ENCODE measurements at places on chromosomes 6 and 20.

DNA sequence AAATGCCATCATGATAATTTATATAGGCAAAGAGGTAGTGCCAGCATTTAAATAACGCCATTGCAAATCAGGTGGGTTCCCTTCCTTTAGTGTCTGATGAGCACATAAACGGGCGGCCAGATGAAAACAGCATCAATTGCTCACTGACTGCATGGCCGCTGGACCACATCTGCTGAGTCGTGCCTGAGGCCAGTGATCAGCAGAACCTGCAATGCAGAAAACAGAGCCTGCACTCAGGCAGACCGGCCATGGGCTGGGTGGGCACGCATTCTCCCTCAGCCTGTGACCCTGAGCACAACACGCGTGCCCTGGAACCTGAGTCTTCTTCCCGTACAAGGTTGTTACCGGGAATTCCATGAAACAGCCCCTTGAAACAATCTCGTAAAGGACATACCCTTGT lies 144.0 kb upstream of the THBS2 start:
- no peak for DNase-seq

- DNase-seq, result no peak
These were observed 365.3 kb downstream of the SAMD5 start for GRCh38 chr6:147873816-147874215.

GRCh38 chr20:29408034-29408695 lies 1849.3 kb upstream of the DEFB115 start:
- no peak for DNase-seq

DNA sequence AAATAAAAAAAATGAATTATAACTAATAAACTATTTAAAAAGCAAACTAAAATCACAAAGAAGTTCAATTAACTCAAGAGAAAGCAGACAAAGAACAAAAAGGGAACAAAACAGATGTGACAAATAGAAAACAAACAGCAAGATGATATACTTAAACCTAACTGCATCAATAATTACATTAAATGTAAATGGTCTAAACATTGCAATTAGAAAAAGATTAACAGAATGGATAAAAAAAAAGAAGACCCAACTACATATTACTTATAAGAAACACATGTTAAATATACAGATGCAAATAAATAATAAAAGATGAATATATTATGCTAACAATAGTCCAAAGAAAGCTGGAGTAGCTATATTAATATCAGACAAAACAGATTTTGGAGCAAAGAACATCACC lies 35.1 kb upstream of the RAB22A start:
- no peak for DNase-seq

GRCh38 chr20:25469558-25469957 lies 62.1 kb downstream of the GINS1 start:
- no peak for DNase-seq

GRCh38 chr6:89597988-89598387 lies 40.6 kb downstream of the LYRM2 start:
- DNase-seq, result peak; percentile 19

GRCh38 chr6:151730496-151730870 lies 77.0 kb upstream of the ESR1 start:
- DNase-seq, result no peak

DNA sequence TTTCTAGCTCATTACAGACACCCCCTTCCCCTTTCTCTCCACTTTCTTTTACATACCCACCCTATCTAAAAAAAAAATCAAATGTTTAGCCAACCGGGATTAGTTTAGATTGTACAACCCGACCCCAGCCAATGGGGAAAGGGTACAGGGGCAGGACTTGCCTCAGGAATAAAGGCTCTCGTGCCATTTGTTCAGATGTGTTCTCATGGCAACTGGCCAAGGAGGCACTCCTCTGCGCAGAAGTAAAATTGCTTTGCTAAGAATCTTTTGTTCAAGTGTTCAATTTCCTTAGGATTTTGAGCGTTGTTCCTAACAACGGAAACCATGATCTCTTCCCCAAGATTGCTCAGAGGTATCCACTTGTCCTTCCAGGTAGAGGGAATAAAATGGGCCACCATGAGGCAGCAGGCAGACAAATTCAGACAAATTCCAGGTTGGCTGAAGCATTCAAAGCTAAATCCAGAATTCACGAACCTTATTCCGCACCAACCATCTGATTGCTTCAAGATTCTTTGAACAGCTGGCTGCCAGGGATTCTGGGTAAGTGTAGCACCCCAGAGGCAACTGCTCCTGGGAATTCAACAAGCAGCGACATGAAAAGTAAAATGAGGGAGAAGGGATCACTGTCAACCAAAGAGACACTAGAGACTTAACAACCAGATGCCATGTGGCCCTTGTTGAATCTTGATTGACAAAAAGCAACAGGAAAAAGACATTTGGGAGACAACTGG lies 431.8 kb downstream of the PREX1 start:
- DNase-seq, result no peak

GRCh38 chr6:42108071-42108470 lies 34.3 kb downstream of the C6orf132 start:
- no peak for DNase-seq

- no peak for DNase-seq
These were observed 8.3 kb downstream of the NT5E start for GRCh38 chr6:85458184-85458583.

DNA sequence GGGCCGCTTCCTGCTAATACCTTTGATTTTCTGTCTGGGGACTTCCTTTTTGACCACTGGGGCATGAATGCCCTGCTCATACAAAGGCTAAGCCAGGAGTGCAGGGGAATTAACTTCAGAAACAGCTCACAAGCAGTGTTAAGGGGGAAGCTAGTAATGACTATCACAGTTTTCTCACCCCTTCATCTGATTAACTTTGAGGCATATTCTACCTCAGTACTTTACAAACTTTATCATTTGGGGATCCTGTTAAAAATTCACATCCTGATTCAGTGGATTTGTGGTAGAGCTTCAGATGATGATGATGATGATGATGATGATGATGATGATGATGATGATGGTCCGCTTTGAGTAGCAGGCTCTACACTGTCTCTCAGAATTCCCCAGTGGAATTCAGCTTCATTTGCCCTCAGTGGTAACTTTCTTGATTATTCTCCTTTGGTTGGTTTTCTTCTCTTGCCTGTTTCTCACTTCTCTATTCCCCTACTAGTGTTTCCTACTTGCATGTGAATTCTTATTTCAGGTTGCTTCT lies 78.4 kb upstream of the TMEM170B start:
- DNase-seq, result no peak

GRCh38 chr20:4504814-4505213 lies 216.9 kb upstream of the PRND start:
- no peak for DNase-seq

DNA sequence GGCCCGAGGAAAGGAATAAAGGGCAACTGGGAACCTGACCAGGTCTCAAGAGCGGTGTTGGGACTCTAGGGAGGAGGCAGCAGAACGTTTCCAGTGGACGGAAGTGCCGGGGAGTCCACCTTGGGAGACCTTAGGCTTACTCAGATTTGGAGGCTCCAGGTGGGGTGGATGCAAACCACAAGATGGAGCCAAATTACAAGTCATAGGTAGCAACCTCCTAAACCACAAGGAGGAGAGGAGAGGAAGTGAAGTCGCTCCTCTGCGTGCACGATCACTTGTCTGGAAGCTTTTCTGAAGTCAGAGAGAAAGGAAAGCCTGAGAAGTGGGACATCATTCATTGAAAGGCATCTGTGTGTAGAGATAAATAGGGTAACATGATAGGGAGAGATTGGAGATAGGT lies 9.3 kb downstream of the HLA-DOA start:
- no peak for DNase-seq

Measured in HL-60 (cell line).